ENCODE measurements at places on chromosomes 7 and 10.

DNA sequence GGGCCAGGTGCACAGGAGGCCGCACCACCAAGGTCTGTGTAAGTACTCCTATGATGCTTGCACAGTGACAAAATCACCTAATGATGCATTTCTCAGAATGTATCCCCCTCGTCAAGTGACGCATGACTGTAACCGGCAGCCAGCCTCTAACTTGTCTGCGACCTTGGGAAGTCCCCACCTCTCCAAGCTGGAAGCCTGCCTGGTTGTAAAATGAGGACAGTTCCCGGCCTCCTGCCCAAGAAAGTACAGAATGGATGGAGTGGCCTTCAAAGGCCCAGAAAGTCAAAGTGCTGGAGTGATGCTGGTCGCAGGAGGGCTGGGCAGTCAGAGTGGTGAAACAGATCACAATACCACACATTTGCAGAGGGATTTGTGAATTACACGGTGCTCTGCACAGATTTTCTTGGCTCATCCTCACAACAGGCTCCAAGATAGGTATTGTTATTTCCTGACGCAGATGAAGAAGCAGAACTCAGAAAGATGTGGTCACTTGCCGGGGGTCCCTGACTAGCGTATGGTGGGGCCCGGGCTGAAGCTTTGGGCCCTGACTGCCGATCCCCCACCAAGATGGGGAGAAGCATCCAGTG lies 22.8 kb downstream of the SPOCK2 start:
- DNase-seq: no peak

DNA sequence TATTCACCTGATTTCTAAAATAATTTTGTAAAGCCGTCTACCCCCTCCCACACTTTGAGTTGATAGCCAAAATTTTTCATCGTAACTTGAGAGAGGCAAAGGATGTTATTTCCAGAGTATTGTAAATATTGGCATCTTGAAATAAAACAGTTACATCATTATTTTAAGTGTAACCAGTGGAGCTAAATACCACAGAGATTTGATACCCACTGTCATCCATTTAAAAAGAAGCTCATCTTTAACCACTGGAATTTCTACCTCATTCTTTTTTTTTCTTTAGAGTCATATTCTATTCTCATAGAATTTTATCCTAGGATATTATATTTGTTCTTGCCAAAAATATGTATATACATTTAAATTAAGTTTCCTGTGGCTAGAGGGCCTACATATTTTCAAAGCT lies 48.6 kb downstream of the CAMK1D start:
- DNase-seq: no peak

GRCh38 chr10:89837165-89838043 lies 136.0 kb downstream of the KIF20B start:
- peak; percentile 8 for DNase-seq

GRCh38 chr7:148505645-148506375 lies 84.8 kb upstream of the C7orf33 start:
- DNase-seq: no peak

- no peak for DNase-seq
These were observed 17.0 kb upstream of the ECHDC3 start for GRCh38 chr10:11724938-11725776.

DNA sequence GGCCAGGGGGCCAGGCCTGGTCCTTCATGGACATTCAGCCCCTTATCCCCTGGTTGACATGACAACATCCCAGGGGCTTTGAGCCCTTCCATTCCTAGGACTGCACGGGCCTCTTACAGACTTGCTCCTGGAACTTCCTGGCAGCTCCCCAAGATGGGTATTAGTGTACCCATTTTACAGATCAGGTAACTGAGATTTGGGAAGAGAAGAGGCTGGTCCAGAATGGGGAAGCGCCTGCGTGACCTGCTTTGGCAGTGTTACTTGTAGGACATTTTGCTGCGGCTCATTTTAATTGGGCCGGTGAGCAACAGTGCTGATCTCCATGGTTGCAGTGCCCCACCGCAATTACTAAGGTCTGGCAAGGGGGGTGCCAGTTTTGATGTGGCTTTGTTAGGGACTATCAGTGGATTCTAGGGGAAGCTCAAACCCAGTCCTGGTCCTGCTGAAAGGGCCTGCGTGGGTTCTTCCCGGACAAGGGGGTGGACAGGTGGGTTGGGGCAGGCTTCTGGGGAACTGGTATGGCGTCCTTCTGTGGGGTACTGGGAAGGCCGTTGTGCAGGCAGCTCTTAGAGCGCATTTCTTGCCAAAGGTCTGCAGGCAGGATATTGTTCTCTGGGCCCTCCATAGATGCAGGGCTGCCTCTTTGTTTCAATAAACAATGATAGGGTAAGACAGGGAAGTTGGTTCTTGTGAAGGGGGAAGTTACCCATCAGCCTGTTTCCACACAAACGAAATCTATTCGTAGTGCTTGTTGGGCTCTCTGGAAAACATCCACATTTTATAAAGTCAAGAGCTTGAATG lies 137.6 kb downstream of the RGS10 start:
- no peak for DNase-seq

GRCh38 chr10:124035928-124036558 lies 57.4 kb downstream of the CHST15 start:
- DNase-seq: no peak

DNA sequence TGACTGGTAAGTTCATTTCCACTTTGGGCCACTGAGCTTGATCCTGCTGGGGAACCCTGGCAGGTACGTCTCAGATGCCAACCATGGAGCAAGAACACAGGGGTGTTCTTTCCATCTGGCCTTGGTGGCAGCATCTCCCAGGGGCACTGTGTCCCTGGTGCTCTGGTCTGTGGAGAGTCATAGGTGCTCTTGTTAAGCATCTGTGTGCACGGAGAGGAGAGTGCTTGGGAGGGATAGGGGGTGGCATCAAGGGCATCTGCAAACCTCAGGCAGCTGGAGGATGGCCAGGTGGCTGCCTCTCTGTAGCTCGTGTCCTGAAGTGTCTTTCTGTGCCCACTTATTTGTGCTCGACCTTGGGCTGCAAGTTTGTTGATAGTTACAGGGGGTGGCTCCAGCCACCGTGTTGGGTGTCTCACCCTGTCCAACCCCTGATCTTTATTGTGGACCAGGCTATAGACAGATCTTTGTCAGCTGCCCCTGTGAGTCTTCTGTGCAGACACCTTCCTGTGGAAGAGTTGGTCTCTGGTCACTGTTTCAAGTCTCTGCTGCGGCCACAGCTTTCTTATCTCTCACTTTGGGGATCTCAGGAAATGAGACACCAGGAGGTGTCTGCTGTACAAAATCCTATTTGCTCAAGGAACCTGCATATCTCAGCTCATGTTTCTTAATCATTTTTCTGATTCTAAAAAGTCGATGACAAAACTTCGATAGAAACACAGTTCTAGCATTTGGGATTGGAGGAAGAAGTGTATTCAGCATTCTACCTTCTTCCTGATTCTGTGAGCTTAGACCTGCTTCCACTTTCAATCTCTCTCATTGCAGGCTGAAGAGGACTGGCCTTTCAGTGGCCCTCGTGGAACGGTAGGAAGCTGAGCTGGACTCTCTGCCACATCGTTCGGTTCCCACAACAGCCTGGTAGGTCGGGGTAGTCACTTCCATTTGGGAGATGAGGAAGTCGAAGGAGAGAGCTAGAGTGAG lies 17.2 kb upstream of the GIMAP8 start:
- no peak for DNase-seq

GRCh38 chr7:45407730-45408408 lies 166.3 kb upstream of the ADCY1 start:
- DNase-seq: no peak

- DNase-seq: no peak
These were observed 608 bp downstream of the HHEX start for GRCh38 chr10:92690211-92690914.

- DNase-seq: no peak
These were observed 322.9 kb downstream of the PRPF18 start for GRCh38 chr10:13909516-13910258.

- no peak for DNase-seq
These were observed 973 bp downstream of the GPR158 start for GRCh38 chr10:25175527-25176420.

DNA sequence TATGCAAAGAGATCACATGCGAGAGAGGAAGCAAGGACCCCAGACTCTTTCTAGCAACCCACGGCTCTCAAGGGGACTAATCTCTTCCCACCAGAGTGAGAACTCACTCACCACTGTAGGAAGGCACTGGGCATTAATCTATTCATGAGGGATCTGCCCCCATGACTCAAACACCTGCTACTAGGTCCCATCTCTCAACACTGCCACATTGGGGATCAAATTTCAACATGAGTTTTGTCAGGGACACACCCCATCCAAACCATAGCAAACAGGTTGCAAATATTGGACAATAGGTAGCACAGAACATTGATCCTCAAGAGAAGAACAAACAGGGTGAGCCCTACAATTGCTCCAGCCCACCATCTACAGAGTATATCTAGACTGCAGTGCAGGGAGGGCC lies 740.6 kb downstream of the LRMDA start:
- DNase-seq: no peak

- DNase-seq: no peak
These were observed 168.0 kb upstream of the AHR start for GRCh38 chr7:17130281-17131059.

- no peak for DNase-seq
These were observed 81.1 kb downstream of the RGS10 start for GRCh38 chr10:119461380-119461779.

GRCh38 chr7:47387506-47387905 lies 194.4 kb downstream of the TNS3 start:
- no peak for DNase-seq

DNA sequence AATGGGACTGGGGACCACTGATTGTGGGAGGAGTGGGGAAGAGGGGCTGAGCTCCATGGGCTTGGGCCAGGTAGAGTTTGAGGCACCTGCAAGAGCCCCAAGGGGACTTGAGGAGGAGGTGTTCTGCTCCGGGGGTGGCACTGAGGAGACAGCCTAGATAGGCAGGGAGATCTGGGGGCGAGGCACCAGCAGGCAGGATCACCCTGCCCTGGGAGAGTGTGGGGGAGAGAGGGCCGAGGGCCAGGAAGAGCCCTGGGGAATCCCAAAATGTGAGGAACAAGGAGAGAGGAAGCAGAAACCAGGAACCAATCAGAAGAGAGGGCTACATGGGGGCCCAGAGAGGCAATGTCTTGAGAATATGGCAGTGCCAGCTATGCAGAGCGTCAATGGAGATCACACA lies 34.6 kb downstream of the LEP start:
- no peak for DNase-seq

DNA sequence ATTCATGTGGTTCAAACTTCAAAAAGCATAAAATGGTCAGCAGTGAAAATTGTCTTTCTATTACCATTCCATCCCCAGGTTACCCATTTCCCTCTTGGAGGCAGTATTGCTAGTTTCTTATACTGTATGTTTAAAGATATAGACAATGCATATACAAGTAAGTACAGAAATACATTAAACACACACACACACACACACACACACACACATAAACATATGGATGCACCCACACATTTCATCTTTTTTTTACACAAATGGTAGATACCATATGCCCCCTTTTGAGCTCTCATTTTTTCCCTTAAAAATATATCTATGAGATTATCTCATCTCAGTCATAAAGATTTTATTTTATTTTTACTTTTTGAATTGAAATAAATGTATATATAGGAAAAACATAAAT lies 79.7 kb downstream of the NEUROD6 start:
- DNase-seq: no peak

GRCh38 chr7:148264933-148265557 lies 325.5 kb upstream of the C7orf33 start:
- no peak for DNase-seq

DNA sequence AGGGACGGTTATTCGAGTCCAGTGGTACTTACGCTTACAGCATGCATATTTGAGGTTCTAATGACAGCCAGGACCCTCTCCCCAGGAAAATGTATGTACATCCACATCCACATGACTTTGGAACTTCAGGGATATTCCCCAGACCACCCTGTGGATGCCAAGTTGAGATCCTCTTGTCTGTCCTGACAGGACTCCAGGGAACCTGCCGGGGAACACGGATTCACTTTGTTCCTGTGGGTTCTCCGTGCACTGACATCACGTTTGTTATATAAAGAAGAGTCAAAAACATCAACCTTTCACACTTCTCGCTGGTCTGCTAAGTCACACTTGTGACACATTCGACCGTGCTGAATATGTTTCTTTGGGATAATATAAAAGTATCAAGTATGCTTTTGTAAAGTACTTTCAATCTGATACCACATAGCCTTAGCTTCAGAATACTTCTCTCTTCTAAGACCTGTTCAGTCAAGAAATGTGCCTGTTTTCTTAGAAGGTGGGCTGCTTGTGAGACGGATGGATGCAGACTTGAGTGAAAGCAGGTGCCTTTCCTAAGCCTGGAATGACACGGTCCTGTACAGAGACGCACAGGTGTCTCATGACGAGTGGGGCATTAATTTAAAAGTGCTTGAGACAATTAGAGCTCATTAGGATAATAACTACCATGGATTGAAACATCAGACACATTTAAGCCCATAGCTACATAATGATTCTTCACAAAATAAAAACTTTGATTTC lies 38.7 kb downstream of the CALML5 start:
- no peak for DNase-seq

DNA sequence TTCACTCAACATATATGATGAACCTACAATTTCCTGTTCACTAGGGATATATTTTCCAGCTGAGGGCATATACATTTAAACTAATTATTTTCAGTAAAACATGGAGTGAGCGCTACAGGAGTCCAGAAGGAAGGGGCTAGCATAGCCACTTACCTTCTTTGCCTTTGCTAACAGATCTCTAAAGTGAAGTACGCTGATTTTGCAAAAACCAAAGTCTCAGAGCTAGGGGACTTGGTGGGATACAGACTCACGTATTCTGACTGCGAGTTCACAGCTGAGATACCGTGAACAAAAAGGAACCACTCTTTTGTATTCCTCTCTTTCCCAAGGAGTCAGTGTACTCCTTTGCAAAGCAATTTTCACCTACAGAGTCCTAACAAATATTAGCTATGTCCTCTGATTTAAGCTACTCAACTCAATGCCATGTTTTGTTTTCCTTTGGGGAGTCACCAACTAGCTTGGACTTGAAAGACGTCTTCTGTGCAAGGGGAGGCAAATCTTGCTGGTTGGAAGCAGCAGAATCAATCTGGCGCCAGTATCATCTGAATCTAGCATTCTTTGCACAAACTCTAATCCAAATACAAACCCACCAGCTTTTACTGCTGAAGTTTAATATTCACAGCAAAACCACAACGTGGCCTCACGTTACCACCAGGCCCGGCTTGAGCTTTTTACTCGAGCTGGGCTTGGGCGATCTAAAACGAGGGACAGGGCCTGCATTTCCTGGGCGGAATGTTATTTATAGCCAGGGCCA lies 657 bp downstream of the CDNF start:
- no peak for DNase-seq

GRCh38 chr10:5776136-5776880 lies 36.9 kb downstream of the GDI2 start:
- DNase-seq: no peak

Data from stimulated activated CD8-positive, alpha-beta memory T cell treated with anti-CD3 and anti-CD28 coated beads, Interleukin-15, amount 100 ng/mL, for 24 hours (primary cell).